ENCODE measurements at places on chromosomes 12 and 14.

DNA sequence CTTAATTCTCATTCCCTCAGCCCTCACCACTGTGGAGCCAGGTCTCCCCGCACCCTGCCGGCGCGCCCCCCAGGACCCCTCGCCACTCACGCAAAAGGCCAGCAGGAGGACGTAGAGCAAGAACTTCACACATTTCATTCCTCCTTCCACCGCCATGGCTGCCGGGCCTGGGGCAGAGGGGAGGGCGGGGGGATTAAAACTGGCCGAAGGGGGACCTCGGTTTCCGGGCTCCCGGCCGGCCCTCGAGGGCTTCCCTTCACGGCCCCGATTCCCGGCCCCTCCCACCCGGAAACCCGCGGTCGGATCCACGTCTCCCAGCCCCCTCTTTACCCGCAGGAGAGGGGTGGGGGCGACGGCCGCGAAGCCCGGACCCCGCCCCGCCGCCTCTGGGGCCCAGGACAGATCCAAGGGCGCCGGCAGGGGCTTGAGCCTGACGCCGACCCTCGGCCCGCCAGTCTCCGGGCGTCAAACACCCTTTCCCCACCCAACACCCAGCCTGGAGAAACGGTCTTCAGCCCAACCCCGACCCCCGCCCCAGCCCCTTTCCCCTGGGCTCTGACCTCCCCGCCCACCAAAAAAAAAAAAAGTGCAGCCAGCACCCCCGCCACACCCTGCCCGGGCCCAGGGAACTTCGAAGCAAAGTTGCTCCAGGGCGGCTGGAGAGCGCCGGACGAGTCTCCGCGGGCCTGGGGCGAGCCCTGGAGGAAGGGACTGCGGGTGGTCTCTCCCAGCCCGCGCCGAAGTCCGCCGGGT, 447 bp downstream of the CD63 start:
- no peak for DNase-seq

GRCh38 chr14:69042787-69043444, 63.8 kb upstream of the ACTN1 start:
- DNase-seq = no peak

GRCh38 chr12:22467190-22467589, 77.2 kb downstream of the C2CD5 start:
- no peak for DNase-seq

DNA sequence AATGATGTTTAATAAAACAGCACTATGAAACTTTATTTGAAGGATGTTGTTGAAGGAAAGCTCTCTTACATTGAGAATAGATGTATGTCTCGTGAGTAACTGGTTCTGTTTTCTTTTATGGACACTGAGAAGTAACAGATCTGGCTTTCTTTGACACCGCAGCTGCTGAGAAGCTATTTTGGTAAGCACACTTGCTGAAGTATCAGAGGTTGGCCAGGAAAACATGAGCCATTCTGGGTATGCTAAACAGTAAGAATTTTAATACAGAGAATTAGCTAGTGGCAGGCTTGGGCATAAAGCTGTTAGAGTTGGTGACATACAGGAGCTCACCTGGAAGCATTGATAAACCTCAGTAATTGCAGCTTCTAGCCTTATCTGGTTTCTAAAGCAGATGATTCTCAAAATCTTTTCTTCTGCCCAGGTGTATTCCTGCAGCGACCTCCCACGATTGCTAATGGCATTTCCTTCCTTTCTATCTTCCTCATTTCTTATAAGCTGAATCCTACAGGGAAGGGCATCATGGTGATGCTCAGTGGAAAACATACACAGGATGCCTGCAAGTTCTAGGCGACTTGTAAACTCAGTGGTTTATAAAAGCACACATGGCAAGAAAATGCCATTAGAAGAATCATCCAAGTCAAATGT, 291.6 kb upstream of the SLC16A7 start:
- DNase-seq = no peak

GRCh38 chr14:99752486-99753121, 40.6 kb upstream of the EML1 start:
- no peak for DNase-seq

GRCh38 chr12:42187799-42188198, 43.1 kb upstream of the GXYLT1 start:
- no peak for DNase-seq

GRCh38 chr12:88266806-88267360, 124.8 kb downstream of the TMTC3 start:
- DNase-seq = no peak

GRCh38 chr14:26841326-26841725, 243.5 kb upstream of the NOVA1 start:
- no peak for DNase-seq

GRCh38 chr12:115407723-115408122, 723.7 kb upstream of the TBX3 start:
- no peak for DNase-seq

DNA sequence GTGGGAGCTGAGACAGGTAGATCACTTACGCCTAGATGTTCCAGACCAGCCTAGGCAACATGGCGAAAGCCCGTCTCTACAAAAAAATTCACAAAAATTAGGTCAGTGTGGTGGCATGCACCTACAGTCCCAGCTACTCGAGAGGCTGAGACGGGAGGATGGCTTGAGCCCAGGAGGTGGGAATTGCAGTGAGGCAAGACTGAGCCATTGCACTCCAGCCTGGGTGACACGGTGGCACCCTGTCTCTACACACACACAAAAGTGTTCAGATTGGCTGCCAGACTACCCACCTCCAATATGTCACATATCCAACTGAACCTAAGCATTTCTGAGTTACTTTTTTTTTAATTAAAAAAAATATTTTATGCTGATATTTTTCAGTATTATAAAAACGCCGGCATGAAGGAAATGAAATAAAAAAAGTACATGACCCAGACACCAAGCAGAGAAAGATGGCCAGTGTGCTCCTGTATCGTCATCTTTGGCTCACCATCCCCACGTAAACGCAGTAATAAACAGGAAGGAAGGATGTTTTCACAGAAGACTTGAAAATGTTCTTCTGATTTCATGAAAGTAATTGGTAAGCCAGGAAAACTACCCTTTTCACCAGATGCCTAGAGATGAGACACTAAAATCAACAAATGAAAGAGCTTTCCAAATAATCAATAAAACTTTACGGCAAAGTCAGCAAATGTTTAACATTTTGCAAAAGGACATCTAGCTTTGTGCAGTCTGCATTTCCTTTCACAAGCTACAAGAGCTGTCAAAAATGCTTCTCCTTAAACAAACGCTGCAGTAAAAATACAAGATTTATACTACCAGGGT, 26.4 kb downstream of the CDC42BPB start:
- DNase-seq = no peak

GRCh38 chr12:16019136-16019535, 108.0 kb downstream of the DERA start:
- DNase-seq = no peak

- DNase-seq = no peak
Measured at GRCh38 chr12:103330672-103331071, 165.1 kb downstream of the C12orf42 start.

DNA sequence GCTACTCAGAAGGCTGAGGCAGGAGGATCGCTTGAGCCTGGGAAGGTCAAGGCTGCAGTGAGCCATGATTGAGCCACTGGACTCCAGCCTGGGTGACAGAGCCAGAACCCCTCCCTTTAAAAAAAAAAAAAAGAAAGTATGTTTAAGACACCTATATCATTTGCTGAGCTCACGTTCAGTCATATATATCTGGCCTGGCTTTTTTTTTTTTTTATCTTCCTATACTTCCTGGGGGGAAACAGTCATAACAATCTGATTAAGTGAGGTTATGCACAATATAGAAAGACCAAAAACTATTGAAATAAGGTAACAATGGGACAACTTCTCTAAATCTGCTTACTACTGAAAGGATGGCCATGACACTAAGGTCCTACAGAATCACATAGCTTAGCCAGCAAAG, 9.4 kb upstream of the ARID2 start:
- no peak for DNase-seq

- no peak for DNase-seq
Measured at GRCh38 chr12:81859521-81859920, 100.4 kb upstream of the PPFIA2 start.

DNA sequence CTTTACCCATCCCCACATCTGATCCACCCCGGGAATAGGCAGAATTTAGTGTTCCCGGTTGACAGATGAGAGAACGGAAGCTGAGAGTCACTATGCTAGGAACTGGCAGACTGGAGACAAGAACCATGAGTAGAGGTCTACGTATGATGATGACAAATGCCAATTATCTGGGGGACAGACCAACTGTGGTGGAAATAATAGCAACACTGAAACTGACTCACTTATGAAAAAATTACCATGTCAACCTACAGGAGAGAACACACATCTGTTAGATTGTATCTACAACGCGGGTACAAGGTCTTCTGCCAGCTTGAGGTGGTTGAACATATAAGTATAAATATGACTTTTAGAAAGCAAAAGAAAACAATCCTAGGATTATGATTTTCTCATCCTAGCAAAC, 15.4 kb upstream of the SELPLG start:
- no peak for DNase-seq

- no peak for DNase-seq
Measured at GRCh38 chr12:55642267-55642666, 5.6 kb downstream of the OR10P1 start.

DNA sequence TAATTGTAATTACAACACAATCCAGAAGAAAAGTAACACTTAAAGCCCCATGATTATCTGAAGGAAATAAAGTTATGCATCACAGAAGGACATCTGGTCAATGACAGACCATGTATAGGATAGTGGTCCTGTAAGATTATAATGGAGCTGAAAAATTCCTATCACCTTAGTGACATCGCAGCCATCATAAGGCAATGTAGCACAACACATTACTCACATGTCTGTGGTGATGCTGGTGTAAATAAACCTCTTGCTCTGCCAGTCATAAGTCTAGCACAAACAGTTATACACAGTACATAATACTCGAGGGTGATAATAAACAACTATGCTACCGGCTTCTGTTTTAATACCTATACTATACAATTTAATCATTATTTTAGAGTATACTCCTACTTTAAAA, 11.2 kb downstream of the ATG2B start:
- DNase-seq = no peak

DNA sequence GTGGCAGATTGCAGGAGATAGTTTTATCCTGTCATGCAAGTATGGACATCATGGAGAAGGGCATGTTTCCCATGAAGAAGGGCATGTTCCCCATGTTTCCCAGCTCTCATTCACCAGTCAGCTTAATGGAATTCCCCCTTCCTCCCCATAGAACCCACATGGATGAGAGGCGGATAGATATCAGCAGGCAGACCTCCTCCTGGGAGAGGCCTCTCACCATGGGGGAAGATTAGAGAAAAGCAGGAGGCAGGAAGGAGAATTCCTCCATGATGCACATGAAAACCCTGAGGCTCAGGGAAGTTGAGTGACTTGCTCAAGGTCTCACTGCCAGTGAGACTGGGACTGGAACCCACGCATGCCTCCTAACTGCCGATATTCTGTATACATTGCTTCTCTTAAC, 92.9 kb upstream of the FOXN3 start:
- DNase-seq = no peak

- no peak for DNase-seq
Measured at GRCh38 chr12:115944837-115945490, 332.5 kb downstream of the MED13L start.

- no peak for DNase-seq
Measured at GRCh38 chr14:20436363-20436755, 393 bp upstream of the KLHL33 start.

- DNase-seq = no peak
Measured at GRCh38 chr14:57875296-57875695, 9.4 kb upstream of the SLC35F4 start.
